Ecto neural progenitor cell (in vitro differentiated cells): ENCODE measurements at places on chromosomes 13 and 19.

DNA sequence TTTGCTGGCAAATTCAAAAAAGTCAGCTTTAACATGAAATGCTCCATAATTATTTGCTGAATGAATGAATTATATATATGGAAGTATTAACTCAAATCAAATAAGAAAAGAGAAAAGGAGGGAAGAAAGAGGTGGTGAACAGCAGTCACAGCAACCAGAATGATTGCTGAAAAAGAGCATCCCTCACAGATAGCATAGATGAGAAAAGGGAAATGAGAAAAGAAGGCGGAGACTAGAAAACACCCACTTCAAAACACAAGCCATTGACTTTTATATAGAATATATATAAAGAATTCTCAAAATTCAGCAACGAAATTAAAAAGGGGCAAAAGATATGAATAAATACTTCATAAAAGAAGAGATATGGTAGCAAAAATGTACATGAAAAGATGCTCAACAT is 75.2 kb downstream of the CAB39L start:
- DNase-seq: no peak

DNA sequence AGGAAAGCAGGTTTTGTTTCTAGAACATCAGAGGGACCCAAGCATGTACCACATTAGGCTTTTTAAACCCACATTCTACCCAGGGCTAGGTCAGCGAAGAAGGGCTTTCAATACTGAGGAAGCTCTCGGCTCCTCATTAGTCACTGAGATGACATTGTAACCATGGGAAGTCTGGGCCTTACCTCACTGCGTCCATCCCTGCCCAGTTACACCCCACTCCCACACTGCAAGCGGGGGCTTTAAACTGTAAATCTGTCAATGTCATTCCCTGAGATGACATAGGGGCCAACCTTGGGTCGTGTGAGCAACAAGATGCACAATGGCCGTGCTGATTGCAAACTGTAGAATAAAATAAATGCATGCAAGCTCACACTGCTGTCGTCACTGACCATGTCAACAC is 21.7 kb upstream of the TFDP1 start:
- peak; percentile 46 for DNase-seq

DNA sequence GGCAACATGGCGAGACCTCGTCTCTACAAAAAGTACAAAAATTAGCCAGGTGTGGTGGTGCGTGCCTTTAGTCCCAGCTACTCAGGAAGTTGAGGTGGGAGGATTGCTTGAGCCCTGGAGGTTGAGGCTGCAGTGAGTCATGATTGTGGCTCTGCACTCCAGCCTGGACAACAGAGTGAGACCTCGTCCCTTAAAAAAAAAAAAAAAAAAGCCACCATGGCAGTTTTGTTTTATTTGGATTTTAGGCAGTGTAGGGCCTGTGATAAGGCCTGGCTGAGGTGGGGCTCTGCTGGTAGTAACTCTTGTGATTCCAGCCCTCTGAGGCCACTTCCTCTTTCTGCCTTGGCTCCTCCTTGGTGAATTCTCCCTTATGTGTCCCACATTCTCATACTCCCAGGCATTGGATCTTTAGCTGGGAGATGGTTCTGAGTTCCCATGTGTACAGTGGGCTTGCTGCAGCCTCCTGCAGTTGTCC is 39.2 kb downstream of the GATAD2A start:
- DNase-seq: no peak

DNA sequence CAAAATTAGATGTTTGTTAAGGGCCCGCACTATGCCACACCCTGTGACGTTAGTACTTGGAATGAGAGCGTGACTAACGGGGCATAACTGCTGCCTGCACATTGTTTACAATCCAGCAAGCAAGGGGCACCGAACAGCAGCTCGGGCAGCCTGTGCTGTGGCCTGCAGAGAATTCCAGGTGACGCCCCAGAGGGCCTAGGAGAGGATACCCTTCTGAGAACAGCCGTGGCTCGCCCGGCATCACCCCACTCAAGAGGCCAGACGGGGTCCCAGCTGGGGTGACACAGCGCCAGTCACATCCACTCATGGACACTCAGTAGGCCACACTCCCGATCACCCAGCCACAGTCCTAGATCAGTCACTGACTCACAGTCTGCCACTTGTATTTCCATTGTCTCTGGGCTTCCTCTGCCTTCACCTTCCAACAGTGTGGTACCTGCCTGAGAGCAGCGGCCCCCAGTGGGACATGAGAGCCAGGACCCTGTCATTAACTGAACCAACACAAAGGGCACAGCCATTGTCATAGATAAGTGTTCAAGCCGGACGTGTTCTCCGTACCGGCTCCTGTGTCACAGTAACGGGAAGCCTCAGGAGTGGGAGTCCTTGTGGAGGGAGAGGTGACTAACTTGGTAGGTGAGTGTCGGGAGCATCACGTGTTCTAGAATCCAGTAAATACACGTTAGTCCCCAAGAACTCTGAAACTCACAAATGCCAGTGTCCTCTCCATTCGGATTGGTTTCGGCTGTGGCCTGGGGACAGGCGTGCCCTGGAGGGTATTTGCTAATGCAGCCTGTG is 7.5 kb downstream of the ZNF331 start:
- no peak for DNase-seq

GRCh38 chr19:35828692-35829301 is 16.2 kb upstream of the PRODH2 start:
- peak; percentile 87 for DNase-seq

GRCh38 chr19:36527341-36527740 is 730 bp downstream of the ZNF260 start:
- no peak for DNase-seq

GRCh38 chr19:39740395-39740794 is 2.6 kb upstream of the CLC start:
- DNase-seq: no peak

DNA sequence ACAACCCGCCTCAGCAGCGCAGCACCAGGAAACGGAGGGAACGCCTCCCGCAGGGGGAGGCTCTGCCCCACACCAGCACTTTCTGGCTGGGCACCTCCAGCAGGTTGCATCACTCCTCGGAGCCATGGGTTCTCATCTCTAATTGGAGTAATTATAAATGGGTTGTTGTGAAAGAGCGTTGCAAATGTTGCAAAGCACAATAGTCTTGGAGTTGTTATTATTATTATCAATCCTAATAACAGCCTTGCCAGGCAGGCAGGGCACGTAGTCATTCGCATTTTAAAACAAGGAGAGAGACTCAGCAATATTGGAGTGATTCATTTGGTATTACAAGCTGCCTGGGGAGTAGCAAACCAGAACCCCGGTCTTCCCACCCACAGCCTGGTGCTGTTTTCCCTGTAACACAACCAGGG is 108.6 kb upstream of the GJB6 start:
- DNase-seq: no peak

GRCh38 chr13:45807520-45808099 is 43.9 kb downstream of the SIAH3 start:
- no peak for DNase-seq

DNA sequence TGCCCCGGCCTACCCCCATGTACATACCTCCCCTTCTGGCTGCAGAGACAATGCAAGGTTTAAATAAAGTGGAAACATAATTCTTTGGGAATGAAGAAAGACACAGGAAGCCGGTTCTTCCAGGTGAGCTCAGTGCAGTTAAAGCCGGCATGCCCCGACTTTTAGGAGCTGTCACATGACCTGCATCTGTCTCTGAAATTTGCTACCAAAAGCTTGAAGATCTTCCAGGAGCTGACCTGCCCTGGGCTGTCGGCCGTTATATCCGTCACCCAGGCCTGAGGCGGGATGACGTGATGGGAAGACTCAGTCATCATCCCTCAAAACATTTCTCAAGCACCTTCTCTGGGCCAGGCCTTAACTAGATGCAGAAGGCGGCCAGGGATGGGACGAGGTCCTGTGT is 10.3 kb downstream of the RAB8A start:
- DNase-seq: no peak

GRCh38 chr13:106063591-106064313 is 471.7 kb downstream of the EFNB2 start:
- no peak for DNase-seq

DNA sequence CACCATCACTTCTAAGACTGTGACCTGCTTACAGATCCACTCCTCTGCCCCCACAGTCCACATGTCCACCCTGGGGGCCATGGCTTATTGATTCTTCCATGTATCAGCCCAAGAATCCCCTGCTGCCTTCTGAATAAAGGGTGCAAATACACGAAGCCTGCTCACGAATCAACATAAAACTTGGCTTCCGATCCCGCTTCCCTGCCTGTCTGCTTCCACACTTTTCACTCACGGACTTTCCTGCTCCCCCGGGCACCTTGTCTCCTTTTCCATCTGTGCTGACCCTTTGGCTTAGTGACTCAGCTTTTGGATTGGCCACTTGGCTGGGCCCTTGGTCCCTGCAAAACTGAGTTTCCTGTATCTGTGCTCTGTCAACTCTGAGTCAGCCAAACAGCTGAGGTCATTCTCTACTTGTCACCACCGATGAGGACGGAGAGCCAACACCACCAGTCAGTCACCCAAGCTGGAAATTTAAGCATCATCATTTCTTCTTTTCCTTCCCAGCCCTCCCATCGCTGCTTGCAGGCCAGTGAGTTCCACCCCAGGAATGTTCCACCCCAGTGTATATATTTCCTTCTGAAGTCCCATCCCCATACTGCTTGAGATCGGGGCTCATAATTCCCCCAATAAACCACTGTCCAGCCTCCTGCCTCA is 11.4 kb upstream of the USP12 start:
- DNase-seq: no peak

DNA sequence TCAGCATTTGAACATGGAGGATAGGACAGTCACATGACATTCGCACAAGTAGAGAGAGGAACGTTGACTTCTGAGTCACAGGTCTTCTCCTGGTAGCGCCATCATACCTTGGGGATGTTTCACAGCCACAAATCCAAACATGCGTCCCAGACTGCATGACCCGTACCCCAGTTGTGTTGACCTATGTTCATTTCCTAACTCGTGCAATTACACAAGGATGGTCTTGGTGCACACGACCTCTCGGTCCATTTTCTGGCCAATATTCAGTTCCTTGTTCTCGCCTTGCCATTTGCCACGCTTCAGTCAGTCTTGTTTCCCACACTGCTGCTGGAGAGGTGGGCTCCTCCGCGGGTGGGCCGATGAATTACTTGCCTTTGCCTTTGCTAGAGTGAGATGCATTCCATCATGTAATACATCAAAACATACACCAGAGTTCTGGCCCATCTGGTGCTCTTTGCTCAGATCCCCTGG is 87.3 kb downstream of the COL4A2 start:
- DNase-seq: no peak

DNA sequence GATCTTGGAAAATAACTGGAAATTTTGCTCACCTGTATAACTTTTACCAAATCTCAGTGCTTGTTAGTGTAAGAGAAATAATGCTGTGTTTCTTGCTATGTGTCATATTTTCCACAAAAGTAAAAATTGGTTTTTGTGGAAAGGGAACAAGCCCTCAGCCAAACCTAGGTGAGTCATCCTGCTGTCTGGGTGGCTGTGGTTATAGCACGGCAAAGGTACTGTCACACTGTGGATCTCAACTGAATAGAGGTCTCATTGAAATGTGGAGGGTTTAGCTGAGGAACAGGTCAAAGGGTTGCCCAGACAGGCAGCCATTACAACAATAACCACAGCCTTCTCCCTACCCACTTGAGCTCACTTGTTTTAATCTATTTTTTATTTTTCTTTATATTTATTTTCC is 338.8 kb upstream of the DACH1 start:
- no peak for DNase-seq

- DNase-seq: no peak
Measured at GRCh38 chr19:45179072-45179891, 698 bp downstream of the BLOC1S3 start.

- no peak for DNase-seq
Measured at GRCh38 chr13:37889102-37889501, 19.5 kb upstream of the TRPC4 start.

DNA sequence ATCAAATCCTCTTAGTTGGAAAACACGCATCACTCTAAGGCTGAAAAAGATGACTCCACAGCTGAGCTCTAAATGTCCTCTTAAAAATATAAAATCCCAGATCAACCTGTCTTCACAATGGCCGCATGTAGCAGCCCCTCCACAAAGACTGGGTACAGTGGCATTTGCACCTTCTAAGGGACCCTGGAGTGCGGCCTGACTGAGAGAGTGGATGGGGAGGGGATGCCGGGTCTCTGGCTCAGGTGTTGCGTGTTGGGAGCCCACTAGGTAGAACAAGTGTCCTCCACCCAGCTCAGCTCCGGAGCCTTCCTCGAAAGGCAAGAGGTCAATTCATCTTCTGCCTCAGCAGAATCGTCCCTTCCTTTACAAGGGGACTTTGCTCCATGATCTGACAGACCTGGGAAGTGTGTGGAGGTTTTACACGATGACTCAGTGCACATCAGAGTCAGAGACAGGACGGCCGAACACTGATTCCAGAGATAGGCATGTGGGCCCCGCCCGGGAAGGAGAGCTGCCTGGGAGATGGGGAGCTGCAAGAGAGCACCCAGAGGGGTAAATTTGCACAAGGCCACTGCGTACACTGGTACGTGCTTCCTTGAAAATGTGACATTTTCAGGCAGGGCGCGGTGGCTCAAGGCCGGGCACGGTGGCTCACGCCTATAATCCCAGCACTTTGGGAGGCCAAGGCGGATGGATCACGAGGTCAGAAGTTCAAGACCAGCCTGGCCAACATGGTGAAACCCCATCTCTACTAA is 23.5 kb upstream of the SLC15A1 start:
- DNase-seq: no peak

DNA sequence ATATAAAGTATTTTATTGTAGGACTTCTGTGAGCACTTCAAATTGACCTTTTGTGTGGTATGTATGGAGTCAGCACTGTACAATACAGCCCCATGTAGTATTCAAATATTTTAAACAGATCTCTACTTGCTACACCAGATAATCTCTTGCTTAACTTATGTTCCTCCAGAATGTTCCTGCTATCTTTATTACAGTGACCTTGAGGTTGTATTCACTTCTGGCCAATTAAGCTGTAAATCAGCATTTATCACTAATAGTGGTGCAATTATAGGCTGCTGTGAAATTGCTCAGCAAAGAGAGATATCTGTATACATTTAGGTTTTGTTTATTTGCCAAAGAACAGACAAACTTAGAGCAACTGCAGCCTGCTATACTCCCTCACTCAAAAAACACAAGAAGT is 1218.6 kb downstream of the PCDH17 start:
- no peak for DNase-seq

- no peak for DNase-seq
Measured at GRCh38 chr19:21508198-21508597, 2.8 kb downstream of the ZNF429 start.

- no peak for DNase-seq
Measured at GRCh38 chr19:48870048-48870447, 1.6 kb upstream of the PLEKHA4 start.

GRCh38 chr13:36673838-36674326 is at the start of gene SERTM1:
SERTM1 (plus strand) TSS chr13:36674020; CDS start chr13:36695079, 21,059 bp downstream.
- peak; percentile 88 for DNase-seq

DNA sequence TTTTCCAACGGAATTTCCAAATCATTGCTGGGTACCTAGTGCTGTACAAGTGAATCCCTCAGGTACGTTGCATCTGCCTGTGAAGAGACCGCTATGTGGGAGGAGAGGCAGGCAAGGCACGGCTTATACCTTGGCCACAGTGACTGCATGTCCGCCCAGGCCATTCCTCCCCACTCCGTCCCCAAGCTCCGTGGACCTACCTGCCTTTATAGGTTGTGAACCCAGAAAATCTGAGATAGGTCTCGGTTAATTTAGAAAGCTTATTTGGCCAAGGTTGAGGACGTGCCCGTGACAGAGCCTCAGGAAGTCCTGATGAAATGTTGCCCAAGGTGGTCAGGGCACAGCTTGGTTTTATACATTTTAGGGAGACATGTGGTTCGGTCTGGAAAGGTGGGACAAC is 218.5 kb upstream of the TSHZ3 start:
- no peak for DNase-seq

GRCh38 chr19:1526979-1527649 is 3.2 kb downstream of the PLK5 start:
- no peak for DNase-seq
